ENCODE measurements at places on chromosomes 6 and 20. TPM values are rescaled to one million over a fixed set of nuclear protein-coding genes. Genes with fewer than 3 reads are reported as not detected.

GRCh38 chr20:46237227-46237626 lies 71.1 kb downstream of the CDH22 start:
- no peak overlapping the region for H3K27ac ChIP-seq
- H3K4me1 ChIP-seq, result no peaks in the 10 kb centered on the region
- no peak overlapping the region for H3K4me3 ChIP-seq
- no peaks in the 10 kb centered on the region for H3K27me3 ChIP-seq
- no peaks in the 10 kb centered on the region for H3K36me3 ChIP-seq

GRCh38 chr6:44858998-44859397 lies 469.1 kb upstream of the RUNX2 start:
- DNase-seq, result no peak
- no peak overlapping the region for H3K27ac ChIP-seq
- no peak overlapping the region for H3K4me3 ChIP-seq
- H3K4me1 ChIP-seq, result peaks cover 12% of the 10 kb centered on the region
- H3K36me3 ChIP-seq, result no peaks in the 10 kb centered on the region
- H3K27me3 ChIP-seq, result no peaks in the 10 kb centered on the region

DNA sequence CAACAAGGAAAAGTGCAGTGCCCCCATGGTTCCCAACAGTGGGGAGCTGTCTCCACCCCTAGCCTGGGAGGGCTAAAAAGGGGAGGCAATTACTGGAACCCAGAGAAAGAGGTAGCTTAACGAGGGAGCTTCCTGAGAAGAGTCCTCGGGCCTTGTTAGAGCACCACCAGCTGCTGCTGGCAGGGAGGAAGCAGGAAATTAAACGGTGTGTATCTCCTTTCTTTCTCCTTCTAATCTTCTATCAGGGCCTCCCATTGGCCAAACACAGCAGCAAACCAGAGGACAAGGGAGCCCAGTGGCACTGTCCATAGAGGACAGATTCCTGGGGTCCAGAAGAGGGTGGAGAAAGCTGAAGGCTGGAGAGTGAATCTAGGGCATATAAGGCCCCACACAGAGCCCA lies 7.6 kb upstream of the BTN2A2 start:
- no peak for DNase-seq
- H3K27me3 ChIP-seq, result no peaks in the 10 kb centered on the region
- no peaks in the 10 kb centered on the region for H3K4me1 ChIP-seq
- no peak overlapping the region for H3K4me3 ChIP-seq
- no peaks in the 10 kb centered on the region for H3K36me3 ChIP-seq

Gene BMP5
- total RNA-seq, result under 0.01 TPM

DNA sequence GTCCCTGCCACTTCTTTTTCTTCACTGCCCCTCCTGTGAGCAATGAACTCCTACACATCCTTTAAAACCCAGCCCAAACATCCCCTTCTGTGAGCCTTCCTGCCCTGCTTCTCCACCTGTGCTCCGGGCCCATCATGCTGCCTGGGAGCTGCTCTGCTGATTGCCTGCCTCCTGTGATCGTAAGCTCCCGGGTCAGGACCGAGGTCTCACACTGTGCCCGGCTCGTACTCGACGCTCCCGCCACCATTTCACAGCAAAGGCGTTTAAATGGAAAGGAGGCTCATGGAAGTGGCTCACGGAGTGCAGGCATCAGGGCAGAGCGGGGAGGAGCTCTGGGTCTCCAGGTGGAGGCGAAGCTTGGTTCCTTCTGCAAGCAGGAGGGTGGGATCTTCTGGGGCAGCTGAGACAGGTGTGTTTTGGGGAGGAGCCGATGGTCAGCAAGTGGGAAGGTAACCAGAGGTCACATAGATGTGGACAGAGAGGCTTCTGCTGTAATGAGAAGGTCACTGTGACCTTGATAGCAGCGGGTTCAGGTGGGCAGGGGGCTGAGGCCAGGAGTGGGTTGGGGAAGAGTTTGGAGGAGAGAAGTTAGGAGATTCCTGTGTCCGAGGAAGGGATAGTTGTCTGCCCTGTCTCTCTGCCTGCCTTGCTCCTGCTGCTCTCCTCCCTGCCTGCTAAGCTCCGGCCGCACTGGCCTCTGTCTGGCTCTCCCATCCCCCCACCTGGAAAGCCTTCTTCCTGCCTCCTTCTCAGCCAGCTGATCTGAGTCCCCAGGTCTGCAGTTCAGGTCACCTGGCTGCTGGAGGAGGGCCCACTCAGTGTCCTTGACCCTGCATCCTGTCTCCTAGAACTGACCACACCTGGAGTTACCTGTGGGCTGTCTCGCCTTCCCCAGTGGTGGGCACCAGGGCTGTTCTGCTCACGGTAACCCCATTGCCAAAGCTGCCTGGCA lies 52.7 kb upstream of the FRMD1 start:
- no peak overlapping the region for H3K4me3 ChIP-seq
- no peak overlapping the region for H3K27ac ChIP-seq
- no peaks in the 10 kb centered on the region for H3K27me3 ChIP-seq
- H3K4me1 ChIP-seq, result peaks cover 10% of the 10 kb centered on the region

- no peak overlapping the region for H3K4me3 ChIP-seq
- H3K27ac ChIP-seq, result peak overlapping the region; percentile 99
- peaks cover 74% of the 10 kb centered on the region for H3K4me1 ChIP-seq
These were observed 3.3 kb downstream of the TAB2 start for GRCh38 chr6:149320796-149321195.

Gene C6orf163
- total RNA-seq, result 3.3 TPM

- peaks cover 42% of the 10 kb centered on the region for H3K36me3 ChIP-seq
- H3K27me3 ChIP-seq, result no peaks in the 10 kb centered on the region
- no peaks in the 10 kb centered on the region for H3K4me1 ChIP-seq
- no peak overlapping the region for H3K4me3 ChIP-seq
These were observed 20.8 kb downstream of the PANK2 start for GRCh38 chr20:3909952-3910366.

Gene GSTA2
- not detected for total RNA-seq

Gene ZSCAN23
- 3.9 TPM for total RNA-seq

Gene PHACTR3
- 1.4 TPM for total RNA-seq

GRCh38 chr6:139029470-139030227 lies 1.1 kb downstream of the ABRACL start:
- peak overlapping the region; percentile 91 for H3K4me3 ChIP-seq
- peak; percentile 83 for DNase-seq
- H3K27me3 ChIP-seq, result no peaks in the 10 kb centered on the region
- peaks cover 10% of the 10 kb centered on the region for H3K4me1 ChIP-seq
- H3K36me3 ChIP-seq, result peaks cover 4% of the 10 kb centered on the region

Gene GOPC
- total RNA-seq, result 26.2 TPM

DNA sequence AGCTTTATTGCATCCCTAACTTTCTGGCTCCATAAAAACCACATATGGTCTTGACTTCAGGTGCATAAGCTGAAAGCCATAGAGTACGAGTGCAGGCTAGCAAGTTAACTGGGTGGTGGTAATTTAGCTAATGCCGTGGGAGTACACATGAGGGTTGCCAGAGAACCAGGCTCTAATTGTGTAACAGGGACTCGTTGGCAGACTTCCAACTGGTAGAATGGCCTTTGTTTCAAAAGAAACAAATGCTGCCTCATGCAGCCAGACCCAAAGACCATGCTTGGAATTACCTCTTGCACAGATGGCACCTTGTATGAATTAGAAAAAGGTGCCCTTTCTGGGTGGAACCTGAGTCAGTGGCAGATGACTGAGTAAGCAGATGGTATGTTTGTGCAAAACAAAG lies 73.2 kb downstream of the LY86 start:
- no peak overlapping the region for H3K4me3 ChIP-seq
- H3K36me3 ChIP-seq, result no peaks in the 10 kb centered on the region
- no peak overlapping the region for H3K27ac ChIP-seq
- peak; percentile 76 for DNase-seq
- H3K27me3 ChIP-seq, result no peaks in the 10 kb centered on the region

Gene B3GAT2
- not detected for total RNA-seq

Measured in sigmoid colon (tissue), 7 donors.